ENCODE measurements at places on chromosomes 6 and 20.

DNA sequence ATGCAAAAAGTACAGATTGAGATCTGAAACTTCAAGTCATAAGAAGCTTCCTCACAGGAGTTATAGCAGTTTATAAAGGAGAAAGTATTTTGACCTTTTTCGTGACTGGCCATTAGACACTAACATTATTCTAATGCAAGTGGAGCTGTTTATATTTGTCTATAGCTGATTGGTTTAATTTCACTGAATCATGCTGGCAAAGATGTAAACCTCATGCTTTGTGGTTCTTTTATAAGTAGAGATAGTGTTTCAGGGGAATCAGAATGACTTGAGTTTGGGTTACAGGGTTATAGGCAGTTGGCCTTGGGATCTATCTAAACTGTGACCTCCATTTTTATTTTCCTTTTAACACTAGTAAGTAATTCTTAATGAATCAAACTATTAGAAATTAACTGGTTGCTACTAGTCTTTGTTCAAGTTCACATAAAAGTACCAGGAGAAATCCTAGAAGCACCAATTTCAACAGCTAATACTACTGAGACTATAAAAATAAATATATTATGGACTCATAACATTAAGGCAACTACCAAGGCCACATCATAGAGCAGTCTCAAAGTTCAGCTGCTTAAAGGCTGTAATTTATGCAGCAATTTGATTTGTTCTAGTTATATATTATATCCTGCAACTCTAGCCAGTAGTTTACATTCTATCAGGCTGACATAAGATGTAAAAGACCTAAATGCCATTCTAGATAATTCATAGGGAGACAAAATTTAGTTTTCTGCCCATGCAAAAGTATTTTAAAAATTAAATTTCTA is 94.0 kb downstream of the RNGTT start:
- no peak for DNase-seq

- DNase-seq = no peak
Measured at GRCh38 chr6:16216501-16217155, 21.8 kb upstream of the GMPR start.

- no peak for DNase-seq
Measured at GRCh38 chr6:10621847-10622246, 72.6 kb downstream of the C6orf52 start.

- DNase-seq = no peak
Measured at GRCh38 chr6:4240148-4240547, 104.8 kb upstream of the ECI2 start.

DNA sequence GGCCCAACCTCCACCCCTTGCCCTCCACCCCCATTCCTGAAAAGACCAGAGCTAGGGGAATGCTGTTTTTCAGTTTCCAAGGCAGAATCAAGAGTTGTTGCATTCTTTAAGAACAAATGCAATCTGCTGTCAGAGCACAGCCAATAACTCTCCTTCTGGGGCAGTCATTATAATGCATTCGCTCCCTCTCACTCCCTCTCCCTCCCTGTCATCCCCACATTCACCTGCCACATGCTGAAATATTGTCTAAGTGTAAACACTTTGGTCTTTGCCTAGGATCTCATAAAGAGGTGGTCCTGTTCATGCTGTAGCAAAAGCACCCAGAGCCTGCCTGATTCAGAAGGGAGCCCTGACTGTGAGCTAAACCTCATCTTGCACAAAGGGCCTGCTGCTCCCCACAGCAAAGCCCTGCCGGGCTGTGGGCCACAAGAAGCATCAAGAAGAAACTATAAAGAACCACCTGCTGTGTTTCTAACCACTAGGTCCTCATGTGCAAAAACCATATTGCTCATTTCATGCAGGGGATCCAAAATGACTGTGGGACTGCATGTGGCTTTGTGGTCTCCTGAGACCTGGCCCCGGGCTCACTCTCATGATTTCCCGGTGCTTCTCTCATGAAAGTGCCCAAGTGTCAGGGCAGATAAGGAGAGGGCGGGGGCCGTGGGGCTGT is 85.6 kb downstream of the GPR6 start:
- DNase-seq = no peak

DNA sequence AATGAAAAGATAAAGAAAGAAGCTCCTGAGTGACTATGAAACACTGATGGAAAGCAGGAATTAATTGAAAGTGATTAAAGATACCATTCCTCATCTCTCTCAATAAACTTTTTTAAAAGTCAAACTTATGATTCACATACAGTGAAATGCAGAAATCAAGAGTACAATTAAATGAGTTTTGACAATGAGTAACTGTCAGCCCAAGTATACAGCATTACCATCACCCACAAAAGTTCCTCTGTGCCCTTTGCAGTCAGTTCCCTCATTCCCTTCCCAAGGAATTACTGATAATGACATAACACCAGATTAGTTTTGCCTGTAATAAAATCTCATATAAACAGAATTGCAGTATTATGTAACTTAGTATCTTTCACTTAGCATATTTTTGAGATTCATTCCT is 44.5 kb downstream of the ATG5 start:
- no peak for DNase-seq

DNA sequence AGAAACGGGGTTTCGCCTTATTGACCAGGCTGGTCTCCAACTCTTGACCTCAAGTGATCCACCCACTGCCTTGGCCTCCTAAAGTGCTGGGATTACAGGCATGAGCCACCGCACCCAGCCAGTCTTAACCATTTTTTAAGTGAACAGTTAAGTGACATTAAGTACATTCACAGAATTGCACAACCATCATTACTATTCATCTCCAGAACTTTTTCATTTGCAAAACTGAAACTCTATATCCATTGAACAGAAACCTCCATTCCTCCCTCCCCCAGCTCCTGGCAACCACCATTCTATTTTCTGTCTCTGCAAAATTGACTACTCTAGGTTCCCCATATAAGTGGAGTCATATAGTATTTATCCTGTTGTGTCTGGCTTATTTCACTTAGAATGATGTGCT is 59.7 kb downstream of the PLCB4 start:
- DNase-seq = no peak

DNA sequence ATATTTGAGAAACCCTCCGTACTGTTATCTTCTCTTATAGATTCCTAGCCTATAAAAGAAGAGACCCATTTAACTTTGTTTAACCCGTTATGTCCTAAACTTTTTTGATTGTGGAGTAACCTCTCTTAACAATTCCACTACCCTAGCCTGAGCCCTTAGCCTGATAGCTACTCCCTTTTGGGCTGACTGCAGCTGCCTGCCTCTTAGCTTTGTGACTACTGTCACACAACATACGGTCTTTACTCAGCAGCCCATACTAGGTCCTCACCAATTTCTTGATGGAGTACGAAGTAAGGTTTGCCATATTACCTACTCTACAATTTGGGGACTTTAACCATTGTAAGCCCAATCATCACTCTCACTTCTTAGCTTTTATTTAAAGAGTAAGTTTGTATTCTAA is 72.7 kb downstream of the QRSL1 start:
- DNase-seq = no peak

DNA sequence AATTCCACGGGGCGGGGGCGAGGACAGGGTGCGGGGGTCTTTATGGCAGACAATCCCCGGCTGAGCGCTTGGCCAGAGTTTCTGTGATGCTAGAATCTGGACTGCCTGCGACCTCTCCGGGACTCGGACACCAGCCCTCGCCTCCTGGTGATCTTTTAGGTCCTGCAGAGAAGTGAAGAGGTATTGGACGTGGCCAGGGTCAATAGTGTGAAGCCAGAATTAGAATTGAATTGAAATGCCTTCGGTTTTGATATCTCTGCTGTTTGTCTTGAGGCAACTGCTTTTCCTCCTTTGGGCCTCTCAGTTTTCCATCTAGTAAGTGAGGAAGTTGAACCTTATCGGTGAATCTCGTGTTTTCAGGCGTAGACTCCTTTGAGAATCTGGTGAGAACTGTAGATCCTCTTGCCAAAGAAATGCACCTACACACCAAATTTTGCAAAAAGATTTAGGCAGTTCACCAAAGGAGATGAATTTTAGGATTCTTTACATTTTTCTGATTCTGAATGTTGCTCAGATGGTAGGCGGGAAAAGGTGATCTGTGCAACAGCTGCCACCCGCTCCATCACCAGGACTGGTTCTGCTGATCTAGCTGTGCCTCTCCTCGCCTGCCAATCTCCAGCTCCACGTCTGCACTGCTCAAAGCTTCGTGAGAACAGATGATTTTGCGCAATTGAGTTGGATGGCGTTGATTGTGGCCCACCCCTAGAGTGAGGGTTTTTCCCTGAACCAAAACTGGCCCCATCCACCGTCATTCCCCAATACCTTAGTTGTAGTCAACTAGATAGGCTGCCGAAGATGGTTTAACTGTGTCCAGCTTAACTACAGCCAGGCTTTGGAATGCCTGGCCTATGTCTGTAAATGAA is 837 bp upstream of the OSER1 start:
- no peak for DNase-seq

DNA sequence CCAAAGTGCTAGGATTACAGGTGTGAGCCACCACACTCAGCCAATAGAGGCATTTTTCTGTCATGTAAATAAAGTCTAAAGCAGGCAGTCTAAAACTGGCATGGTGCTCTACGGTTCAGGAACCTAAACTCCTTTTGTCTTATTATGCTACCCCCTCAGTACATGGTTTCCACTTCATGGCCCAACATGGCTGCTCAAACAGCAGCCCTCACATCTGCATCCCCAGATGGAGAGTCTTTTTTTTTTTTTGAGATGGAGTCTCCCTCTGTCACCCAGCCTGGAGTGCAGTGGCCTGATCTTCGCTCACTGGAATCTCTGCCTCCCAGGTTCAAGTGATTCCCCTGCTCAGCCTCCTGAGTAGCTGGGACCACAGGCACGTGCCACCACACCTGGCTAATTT is 38.3 kb downstream of the SLC52A3 start:
- DNase-seq = no peak

DNA sequence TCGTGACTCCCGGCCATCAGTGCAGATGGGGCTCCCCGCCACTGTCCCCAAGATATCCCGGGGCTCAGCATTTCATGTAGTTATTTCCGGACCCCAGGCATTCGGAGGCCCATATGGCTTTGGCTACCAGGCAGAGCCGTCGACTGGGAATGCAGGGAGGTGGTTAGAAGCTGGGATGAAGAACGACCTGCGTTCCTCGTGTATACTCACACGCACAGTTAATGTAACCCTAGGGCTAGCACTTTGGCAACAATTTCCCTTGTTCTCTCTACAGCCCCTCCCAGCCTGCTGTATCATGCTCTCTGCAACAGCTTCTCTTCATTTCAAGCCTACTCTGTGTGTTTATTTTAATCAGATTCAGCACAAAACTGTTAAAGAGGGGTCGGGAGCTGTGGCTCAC is 240.4 kb downstream of the MYLK4 start:
- no peak for DNase-seq

DNA sequence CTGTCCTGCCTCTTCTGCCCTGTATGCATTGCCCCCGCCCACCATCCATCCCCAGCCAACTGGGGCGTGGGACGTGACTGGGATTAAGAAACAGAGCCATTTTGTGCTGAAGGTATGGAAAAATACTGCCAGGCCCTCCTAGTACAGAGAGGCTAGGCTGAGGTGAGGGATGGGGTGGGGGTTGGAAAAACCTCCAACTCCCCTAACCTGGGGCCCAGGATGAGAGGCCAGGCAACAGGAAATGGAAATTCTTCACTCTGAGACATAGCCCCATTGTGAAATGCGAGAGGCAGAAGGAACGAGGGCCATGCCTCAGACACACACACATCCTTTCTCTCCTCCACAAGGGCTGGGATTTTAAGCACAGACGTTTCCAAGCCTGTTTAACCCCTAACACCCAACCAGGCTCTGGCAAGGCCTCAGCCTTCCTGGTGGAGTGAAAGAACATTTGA is 19.9 kb downstream of the KCNK5 start:
- no peak for DNase-seq

- no peak for DNase-seq
Measured at GRCh38 chr6:124420116-124420840, 542.0 kb upstream of the RNF217 start.

DNA sequence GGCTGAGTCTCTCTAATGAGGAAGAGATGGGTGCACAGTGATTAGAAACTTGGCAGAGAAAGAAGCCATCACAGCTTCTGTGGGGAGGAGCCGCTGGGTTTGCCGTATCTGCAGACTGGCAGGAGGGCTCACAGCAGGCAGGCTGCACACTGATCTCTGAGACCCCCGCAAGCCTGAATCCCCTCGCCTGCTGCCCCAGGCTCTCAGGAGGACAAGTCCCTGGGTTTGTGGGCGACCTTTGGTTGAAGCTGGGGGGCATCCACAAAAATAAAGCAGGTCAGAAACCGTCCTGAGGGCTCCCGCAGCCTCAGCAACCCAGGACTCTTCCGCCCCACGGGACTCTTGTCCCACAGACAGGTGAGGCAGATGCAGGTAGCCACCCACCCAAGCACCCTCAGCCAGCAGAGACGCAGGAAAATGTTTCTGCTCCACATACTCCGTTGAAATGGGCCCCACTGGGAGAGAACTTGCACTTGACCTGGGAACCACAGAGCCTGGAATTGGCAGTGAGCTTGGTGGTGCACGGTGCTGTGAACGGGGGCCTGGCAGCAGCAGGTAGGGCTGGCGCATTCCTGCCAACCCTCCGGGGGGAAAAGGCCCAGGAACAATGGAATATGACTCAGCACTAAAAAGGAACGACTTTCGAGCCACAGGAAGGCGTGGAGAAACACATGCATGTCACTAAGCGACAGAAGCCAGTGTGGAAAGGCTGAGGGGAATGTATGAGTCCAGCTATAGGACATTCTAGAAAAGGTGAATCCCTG is 89.9 kb downstream of the YTHDF1 start:
- no peak for DNase-seq

DNA sequence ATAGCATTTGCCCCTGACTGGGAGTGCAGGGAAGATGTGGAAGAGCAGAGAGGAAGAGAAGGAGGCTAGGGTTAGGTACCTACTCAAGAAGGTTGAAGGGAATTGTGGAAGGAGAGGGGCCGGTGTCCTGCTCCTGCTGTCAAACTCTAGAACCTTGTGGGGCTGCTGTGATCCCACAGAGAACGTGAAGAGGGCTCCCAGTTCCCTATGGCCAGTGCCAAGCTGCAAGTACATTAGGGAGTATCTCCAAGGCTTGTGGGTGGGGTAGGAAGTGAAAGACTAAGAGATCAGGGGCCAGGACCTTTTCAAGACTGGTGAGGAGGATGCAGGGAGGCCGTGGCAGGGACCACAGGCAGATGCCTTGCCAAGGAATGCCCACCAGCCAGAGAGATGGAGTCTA is 263.4 kb downstream of the CDH26 start:
- no peak for DNase-seq

GRCh38 chr6:71333697-71334096 is 45.1 kb downstream of the OGFRL1 start:
- DNase-seq = no peak

GRCh38 chr20:45405571-45406259 is 2.4 kb upstream of the DBNDD2 start:
- DNase-seq = peak; percentile 47

GRCh38 chr6:148747471-148748165 is 788 bp downstream of the UST start:
- no peak for DNase-seq

- DNase-seq = no peak
Measured at GRCh38 chr20:53303413-53303760, 290.3 kb downstream of the ZNF217 start.

GRCh38 chr20:13865791-13866351 is 81.0 kb downstream of the NDUFAF5 start:
- DNase-seq = no peak

DNA sequence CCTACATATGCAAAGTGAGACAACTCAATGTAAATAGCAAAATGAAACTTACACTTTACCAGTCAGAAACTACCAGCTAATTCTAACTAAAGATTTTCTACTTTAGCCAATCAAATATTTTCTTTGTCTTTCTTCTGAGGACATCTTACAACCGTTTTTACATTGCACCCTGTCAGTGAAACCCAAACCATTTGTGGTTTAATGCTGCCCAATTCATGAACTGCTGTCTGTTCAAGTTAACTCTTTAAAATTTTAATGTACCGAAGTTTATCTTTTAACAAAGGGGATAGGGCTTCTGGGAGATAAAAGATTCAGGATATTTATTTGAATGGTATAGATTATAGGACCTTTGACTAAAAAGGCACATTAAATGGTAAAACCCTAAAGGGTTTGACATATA is 121.3 kb upstream of the HDDC2 start:
- no peak for DNase-seq
